ENCODE measurements at places on chromosomes 5 and 9.

DNA sequence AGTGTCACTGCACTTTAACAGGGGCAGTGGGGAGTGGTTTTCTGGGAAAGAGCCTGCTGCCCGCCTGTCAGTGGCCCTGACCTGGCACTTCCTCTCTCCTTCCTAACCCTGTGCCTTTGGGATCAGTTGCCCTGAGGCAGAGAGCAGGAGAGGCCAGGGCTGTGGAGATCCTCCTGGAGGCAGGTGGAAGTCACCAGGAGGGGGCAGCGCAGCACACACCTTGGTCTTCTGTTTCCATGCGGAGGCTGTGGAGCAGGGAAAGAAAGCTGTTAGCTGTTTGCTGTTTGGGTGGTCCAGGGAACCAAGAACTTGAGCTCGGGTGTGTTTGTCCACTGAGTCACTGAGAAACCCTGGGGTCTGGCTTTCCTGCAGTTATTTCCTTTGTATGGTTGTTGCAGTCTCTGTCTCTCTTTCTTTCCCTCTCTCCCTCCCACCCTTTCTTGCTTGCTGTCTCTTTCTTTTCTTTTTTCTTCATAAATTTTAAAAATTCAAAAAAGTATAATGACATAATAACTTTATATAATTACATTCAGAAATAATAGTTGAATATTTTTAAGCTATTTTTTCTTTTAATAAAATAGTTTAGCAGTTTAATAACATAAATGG is 28.1 kb downstream of the NTRK2 start:
- DNase-seq, result no peak

DNA sequence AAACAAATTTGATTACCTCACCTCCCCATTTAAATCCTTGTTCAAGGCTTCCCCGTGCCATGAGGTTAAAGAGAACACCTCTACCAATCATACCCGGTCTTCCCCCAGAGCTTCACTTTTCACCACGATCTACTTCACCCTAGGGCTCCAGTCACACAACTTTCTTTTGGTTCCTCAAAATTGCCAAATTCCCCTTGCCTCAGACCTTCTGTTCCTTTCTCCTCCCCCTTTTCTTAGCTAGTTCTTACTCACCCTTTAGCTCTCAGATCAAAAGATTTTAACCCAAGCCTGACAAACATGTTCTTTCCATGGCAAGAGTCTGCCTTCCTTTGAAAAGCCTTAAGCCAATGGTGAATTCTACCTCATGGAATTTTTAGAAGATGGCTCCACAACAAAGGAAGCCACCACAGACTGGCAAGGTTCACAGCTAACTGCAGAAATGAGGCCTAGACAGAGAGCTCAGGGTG is 56.7 kb downstream of the MAPKAP1 start:
- DNase-seq, result no peak

- DNase-seq, result no peak
These were observed 25.3 kb upstream of the EFNA5 start for GRCh38 chr5:107696080-107696479.

DNA sequence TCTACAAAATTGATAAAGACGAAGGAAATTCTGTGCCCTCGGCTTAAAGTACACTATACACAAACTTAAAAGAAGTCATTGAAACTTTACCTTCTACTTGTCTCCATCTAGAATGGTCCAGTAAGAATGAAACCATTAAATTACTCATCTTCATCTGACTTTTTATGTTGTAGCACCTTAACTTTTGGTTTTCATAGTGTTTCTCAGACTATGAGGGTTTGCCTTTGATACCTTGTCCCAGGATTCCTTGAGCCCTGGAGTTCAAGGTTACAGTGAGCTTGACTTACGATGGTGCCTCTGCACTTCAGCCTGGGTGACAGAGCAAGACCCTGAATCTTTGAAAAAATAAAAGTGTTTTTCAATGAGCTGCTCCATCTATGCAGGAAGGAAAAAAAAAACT is 132.2 kb downstream of the CDC42SE2 start:
- DNase-seq, result no peak

- no peak for DNase-seq
These were observed 31.4 kb downstream of the FXN start for GRCh38 chr9:69066955-69067354.

GRCh38 chr5:174601946-174602345 is 122.4 kb upstream of the MSX2 start:
- no peak for DNase-seq

DNA sequence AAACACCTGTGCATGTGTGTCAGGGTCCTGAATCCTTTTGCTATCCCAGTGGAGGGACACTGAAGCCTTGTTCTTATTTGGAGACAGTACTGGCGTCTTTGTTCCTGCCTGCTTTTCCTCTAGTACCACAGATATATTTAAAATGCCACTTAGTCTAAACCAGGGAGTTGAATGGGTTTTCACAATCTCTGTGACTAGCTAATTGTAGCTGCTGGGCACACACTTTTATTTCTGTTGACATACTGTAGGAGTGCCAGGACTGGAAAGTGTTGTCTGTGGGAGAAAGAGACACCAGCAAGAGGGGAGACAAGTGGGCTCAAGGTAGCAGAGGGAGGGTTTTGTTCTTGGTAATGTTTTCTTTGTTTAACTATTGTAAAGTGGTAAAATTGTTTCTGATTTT is 174.0 kb upstream of the SV2C start:
- DNase-seq, result no peak

GRCh38 chr5:73663161-73663859 is 37.3 kb downstream of the ARHGEF28 start:
- no peak for DNase-seq

GRCh38 chr9:69877852-69878514 is 57.4 kb downstream of the CFAP95 start:
- DNase-seq, result no peak

DNA sequence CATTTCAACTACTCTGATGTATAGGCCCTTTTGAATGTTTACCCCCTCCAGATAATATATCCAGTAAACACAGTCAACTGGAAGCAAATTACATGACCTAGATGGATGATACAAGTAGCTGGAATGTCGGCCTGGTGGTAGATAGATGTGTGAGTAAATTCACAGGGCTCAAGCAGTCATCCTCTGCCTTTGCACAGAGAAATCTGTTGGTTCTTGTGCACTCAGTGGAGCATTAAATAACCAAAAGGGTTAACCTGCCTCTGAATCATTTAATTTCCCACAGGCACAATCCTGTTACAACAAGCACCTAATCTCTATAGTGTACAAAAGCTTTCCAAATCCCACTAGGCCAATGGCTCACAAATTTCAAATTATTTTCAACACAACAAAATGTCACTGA is 668.3 kb downstream of the DNAH5 start:
- no peak for DNase-seq

DNA sequence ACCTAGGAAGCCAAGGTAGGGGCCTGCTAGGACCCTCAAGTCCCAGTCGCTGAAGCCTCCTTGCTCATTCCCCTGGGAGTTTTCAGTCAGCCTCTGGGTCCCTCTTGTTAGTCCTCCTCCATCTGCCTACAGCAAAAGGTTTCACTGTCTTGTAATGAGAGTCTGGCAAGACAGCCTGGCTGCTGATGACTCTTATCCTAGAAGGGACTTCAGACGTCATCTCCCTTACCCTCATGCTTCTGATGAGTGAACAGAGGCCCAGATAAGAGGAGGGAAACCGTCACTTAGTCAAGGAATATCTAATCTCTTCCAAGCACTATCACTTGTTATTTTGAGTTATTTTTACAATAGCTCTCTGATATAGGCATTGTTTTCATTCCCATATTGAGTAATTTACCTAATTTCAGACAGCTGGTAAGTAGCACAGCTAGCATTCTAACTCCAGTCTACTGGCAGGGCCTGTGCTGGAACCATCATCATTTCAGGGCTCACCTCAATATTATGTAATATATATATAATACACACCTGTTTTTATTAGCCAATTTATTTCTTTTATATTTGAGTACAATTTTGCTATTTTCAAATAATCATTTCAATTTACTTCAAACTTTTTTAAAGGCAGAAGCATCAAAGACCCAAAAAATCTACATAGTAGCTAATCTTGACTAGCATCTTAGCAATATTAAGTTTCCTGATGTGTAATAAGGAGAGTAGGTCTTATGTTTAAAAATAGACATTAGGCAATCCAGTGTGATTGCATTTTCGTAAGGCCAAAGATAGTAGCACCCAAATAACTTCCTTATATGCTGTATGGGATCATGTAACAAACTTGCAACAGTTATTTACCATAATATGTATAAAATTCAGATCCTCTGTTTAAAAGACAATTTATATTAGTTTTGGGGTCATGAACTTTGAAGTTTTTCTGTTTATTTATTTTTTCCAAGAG is 7.9 kb downstream of the CMYA5 start:
- no peak for DNase-seq

DNA sequence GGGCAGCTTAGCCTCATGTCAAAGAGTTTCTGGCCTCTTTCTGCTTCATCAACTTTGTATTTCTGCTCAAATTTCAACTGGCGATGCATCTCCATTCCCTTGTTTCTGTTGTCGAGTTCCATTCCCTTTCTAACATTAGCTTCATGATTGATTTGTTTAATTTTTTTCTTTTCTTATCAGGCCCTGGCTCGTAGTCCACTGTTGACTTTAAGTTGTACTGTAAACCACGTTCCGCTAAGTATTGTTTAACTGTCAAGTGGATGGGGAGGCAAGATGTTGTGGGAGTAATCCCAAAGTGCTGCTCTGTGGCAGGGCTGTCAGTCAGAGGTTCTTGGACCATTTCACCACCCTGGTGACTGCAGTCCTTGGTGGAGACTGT is 309.1 kb downstream of the PSAT1 start:
- DNase-seq, result no peak

GRCh38 chr5:86885489-86886230 is 267.9 kb downstream of the COX7C start:
- no peak for DNase-seq

DNA sequence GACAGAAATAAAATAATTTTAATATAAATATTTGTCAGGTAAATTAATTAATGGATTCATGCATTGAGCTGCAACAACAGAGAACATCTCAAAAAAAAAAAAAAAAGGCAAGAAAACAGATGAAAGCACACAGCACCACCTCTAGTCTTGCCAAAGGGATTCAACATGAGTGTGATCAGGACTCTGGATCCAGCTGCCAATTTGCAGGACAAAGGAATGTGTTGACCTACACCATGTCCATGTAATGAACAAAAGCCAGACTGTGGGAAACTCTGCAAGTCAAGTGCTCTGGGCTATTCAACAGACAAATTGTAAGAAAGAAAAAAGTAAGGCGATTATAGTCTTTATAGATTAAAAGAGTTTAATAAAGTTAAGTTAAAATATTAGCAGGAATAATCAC is 769.3 kb downstream of the TLR4 start:
- DNase-seq, result no peak

GRCh38 chr9:107024193-107024592 is 161.2 kb downstream of the ZNF462 start:
- no peak for DNase-seq

GRCh38 chr5:149860801-149861322 is 83.7 kb downstream of the PDE6A start:
- no peak for DNase-seq

DNA sequence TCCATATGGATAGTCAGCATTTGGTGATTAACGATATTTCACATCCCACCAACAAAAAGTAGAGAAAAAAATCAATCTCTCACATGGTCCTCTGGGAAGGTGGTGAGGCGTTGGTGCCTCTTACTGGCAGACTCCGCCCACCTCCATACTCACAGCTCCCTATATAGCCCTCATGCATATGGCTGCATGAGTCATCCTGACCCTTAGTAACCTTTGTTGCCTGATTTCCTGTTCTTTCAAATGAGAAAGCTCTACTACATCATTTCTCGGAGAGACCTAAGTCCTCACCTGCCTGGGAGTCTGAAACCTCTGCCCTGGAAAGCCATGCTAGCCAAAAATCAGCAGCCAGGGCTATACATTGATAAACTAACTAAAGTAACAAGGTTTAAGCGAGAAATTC is 33.3 kb upstream of the ABCA1 start:
- no peak for DNase-seq

GRCh38 chr5:37723162-37723961 is 116.5 kb downstream of the GDNF start:
- no peak for DNase-seq

- no peak for DNase-seq
These were observed 1.4 kb upstream of the IRX4 start for GRCh38 chr5:1883925-1884677.

DNA sequence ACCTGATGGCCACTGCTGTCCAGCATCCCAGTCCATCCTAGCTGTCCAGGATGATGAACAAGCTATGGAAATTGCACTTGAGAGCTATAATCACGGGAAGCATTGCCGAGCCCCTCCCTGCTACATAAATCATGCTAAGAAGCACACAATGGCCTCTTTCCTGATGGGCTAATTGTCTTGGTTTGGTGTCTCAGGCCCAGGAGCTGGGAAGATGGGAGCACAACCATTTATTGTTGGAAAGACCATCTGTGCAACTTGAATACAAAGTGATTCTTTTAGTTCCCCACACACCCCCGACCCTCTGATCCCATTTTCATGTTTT is 80.4 kb downstream of the RGS3 start:
- no peak for DNase-seq

DNA sequence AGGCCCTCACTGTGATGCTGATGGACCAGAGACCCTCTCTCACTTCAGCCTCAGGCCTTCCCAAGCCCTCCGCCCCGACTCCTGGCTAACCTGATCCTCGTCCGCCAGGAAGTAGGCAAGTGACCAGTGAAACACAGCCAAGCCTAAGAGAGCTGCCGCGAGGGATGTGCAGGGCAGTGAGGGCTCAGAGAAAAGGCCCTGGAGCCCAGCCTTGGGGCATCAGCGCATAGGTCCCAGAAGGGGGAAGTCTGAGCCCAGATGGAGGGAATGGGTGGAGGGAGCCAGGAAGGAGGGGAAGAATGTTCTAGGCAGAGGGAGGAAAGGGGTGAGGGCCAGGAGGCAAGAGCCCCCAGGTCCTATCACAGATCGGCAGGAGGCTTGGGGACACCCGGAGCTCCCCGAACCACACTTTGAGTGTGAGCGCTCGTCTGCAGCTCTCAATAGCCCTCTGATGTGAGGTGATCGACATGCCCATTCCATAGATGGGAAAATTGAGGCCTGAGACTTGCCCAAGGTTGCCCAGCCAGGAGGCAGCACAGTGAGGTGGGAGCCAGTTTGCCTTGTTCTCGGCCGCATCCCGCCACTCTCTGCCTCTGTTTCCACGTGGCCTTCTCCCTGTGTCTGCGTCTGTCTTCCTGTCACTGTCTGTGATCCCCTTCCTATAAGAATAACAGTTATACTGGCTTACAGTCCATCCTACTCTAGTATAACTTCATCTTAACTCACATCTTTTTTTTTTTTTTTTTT is 20.2 kb downstream of the PLPP7 start:
- no peak for DNase-seq

DNA sequence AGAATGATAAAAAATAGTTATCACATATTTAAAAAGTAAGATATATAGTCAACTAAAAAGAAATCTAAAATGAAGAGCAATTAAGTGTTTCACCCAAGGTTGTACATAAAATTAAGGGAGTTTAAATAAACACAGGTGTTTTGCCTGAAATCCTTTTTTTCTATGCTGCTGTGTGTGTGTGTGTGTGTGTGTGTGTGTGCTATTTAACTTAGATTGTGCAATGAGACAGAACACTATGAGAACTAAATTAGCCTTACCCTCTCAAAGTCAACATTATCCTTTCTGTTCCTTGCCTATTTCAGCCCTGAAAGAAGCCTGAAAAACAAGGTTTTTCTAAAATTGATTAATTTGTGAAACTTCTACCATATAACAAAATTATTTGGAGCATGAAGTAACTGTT is 516.2 kb downstream of the ELAVL2 start:
- DNase-seq, result no peak

- DNase-seq, result no peak
These were observed 37.4 kb downstream of the JMY start for GRCh38 chr5:79273341-79273740.

GRCh38 chr9:86238861-86239770 is 20.3 kb downstream of the C9orf153 start:
- DNase-seq, result no peak

Measured in stimulated activated CD8-positive, alpha-beta memory T cell treated with anti-CD3 and anti-CD28 coated beads, Interleukin-4, amount 100 ng/mL, for 1 hour (primary cell).